Activated CD4-positive, alpha-beta T cell treated with anti-CD3 and anti-CD28 coated beads, Interleukin-2, amount 10 ng/mL, durations not matched to agents 24 days and 14 days (primary cell): ENCODE measurements at places on chromosomes 1 and 21.

GRCh38 chr1:192954705-192955265 is 104.4 kb downstream of the UCHL5 start:
- no peak for DNase-seq

DNA sequence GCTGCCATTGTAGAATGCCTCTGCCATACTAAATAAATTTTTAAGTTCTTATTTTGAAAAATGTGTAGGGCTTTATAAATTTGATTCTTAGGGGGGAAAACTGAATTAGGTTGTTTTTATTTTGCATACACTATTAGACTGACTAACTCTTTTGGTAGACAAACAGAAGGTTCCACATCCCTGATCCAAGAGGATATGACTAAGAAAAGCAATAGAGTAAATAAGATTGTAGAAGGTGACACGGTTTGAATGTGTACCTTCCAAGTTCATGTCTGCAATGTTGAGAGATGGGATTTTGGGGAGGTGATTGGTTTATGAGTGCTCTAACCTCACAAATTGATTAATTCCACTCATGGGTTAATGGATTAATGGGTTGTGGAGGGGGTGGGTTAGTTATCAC is 127.9 kb downstream of the GLUL start:
- DNase-seq: no peak

DNA sequence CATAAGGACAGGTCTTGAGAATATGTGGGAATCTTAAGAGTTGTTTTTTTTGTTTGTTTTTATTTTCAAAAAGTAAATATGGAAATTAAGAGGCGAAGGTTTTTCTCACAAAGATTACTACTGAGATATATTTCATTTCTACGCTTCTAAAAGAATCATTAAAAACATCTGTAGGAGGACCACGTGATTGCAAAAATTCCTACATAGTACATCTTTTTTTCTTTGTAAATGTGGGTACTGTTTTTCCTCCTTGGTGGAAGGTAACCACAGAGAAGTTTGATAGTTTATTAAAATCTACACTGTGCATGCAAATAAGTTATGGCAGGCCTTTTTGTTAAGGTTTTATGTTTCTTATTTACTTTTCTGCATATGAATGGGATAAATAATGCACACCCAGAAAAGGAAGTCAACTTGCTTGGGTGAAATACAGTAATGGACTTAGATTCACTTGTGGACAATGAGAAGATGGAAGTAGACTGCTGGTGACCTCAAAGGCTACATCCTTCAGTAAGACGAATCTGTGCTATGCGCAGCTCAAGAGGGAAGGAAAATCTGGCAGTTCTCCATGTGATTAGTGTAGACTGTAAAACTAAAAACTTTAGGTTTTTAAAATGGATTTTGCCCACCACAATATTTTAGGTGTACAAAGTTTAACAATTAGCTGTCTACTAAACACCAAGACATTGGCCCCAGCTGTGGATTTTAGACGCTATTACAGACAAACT is 2.0 kb downstream of the AK5 start:
- DNase-seq: no peak

DNA sequence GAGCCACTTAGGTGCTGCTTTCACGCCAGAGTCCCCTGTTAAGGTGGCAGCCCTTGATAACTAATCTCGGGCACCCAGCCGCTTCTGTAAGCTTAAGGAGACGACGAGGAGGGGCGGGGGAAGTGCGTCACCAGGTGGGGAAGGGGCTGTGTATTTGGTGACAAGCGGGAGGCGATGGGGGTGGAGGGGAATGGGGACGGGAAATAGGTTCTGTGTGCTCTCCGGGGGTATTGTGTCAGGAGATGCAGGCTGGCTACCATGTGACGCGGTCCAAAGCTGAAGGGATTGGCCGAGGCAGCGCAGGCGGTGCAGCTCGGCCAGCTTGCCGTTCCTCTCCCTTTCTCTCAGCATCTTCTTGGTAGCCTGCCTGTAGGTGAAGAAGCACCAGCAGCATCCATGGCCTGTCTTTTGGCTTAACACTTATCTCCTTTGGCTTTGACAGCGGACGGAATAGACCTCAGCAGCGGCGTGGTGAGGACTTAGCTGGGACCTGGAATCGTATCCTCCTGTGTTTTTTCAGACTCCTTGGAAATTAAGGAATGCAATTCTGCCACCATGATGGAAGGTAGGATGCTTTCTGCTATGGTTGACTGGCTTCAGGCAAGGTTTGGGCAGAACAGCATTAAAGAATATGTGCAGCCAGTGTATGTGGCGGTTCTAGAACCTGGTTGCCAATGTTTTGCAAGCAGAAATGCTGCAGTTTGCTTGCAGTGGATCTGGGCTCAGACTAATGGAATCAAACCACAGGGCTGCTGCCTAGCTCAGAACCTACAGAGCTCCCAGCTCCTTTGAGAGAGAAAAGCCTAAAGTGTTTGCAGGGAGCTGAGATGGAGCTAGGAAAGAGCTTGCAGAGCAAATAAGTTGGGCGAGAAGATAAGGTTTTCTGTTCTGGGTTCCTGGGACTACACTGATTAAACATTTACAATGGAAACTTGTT is at the start of gene SGIP1:
SGIP1 (plus strand) TSS at position 350 of the 937 bp plus-strand sequence; CDS start at position 556, 206 bp downstream.
- no peak for DNase-seq

GRCh38 chr1:154404984-154405746 is at the start of gene IL6R:
Gene IL6R (plus strand): TSS chr1:154405343. CDS start chr1:154405630, 287 bp downstream.
- DNase-seq: peak; percentile 90

- DNase-seq: no peak
These were observed 66.6 kb downstream of the PUM1 start for GRCh38 chr1:30998887-30999286.
